Activated CD4-positive, alpha-beta T cell treated with anti-CD3 and anti-CD28 coated beads, Interleukin-2, amount 50 U/mL, for 16 hours (primary cell): ENCODE measurements at places on chromosomes 7 and 10.

DNA sequence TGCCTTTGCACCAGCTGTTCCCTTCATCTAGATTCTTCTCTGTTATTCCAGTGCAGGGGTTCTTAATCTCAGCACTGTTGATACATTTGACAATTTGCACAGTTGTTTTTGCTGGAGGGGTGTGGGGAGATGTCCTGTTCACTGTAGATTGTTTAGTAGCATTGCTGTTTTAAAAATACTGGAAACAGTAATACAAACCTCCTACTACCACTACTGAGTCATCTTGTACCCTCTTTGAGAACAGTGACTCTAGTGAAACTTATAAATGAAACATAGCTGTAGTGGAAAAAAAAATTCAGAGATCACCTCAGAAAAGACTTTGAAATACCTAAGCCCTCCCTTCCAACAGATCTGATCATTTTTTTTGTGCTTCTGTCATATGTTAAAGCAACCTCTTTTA, 154.8 kb upstream of the TMEM196 start:
- peak; percentile 14 for DNase-seq

- no peak for DNase-seq
These were observed 51.7 kb downstream of the LAMB1 start for GRCh38 chr7:107951172-107951787.

DNA sequence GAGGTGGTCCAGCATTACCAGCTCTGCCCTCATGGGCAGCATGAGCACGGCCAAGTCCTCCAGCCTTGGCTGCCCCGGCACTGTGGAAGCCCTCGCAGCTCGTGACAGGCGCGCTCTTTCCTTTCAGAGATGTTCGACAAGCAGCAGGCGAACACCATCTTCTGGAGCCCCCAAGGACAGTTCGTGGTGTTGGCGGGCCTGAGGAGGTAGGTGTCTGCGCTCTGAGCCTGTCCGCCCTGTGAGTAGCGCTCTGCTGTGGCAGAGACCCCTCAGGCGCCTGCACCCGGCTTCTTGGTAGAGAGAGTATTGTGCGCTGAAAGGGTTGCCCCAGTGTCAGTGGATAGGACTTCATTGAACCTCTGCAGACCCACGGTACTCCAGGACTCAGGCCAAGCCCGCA, 19.8 kb downstream of the EIF3B start:
- DNase-seq = no peak

DNA sequence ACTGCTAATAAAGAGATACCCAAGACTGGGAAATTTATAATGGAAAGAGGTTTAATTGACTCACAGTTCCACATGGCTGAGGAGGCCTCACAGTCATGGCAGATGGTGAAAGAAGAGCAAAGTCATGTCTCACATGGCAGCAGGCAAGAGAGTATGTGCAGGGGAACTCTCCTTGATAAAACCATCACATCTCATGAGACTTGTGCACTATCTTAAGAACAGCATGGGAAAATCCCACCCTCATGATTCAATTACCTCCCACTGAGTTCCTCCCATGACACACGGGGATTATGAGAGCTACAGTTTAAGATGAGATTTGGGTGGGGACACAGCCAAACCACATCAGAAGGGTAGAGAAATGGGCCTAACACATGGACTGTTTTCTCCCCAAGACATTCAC, 156.3 kb downstream of the CCDC71L start:
- no peak for DNase-seq

- DNase-seq = no peak
These were observed 1.4 kb downstream of the CPXM2 start for GRCh38 chr10:123890226-123890625.

DNA sequence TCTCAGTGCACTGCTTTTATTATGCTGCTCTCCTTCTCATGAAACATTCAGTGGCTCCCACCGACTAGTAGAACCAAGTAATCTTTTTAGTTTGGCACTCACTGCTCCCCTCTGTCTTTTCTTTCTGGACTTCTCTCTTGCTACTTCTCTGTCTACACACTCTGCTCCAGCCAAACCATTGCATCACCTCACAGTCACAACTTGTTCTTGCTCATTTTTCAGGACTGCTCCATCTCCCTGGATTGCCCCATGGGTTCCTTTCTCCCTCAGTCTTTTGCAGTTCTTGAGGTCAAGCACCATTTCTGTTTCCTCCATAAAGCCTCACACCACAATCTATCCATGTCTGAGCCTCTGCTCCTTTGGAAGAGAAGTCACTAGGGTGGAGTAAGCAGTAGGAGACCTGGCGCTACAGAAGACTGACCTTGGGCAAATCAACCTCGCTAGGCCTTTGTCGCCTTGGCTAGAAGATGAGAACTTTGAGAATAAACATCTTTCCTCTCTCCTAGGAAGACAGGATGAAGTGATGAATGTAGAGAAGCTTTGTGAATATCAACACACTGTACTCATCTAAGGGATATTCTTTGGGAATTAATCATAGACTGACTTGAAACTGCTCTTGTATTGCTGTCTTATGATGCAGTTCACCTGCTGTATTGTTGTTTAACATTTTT, 186.2 kb downstream of the LRMDA start:
- DNase-seq = no peak

GRCh38 chr7:141792526-141792925, 2.5 kb downstream of the TAS2R5 start:
- DNase-seq = no peak

DNA sequence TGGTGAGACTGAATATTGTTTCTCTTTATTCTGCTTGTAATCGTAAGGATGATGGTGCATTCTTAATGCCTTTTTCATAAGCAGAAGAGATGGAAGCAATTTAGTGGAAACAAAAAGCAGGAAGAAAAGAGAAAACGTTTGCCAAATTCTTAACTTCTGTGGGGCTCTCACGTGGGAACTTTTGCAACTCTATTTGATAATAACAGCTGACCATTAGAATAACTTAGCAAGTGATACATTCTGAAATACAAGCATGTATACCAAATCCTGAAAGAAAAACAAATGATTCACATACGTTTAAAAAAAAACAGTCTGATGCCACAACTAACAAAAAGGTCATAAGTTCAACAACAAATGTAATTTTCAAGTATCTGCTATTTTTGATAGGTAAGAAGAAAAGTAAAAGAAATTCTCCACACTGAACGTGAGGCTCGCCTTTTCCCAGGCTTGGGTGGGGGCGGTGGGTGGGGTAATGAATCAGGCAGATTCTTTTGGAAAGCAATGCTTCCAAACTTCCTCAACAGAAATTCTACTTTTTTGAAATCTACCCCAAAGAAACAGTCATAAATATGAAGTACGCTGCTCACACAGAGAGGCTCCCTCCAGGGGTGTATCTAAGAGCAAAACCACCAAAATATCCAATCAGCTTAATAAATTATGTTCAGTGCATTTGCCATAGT, 446.2 kb upstream of the MGMT start:
- no peak for DNase-seq

GRCh38 chr10:50310560-50311174, 59.4 kb upstream of the ASAH2 start:
- peak; percentile 39 for DNase-seq

GRCh38 chr7:4791738-4792536, 16.5 kb downstream of the AP5Z1 start:
- DNase-seq = peak; percentile 80

- no peak for DNase-seq
These were observed 117.6 kb downstream of the SEM1 start for GRCh38 chr7:96591900-96592676.

DNA sequence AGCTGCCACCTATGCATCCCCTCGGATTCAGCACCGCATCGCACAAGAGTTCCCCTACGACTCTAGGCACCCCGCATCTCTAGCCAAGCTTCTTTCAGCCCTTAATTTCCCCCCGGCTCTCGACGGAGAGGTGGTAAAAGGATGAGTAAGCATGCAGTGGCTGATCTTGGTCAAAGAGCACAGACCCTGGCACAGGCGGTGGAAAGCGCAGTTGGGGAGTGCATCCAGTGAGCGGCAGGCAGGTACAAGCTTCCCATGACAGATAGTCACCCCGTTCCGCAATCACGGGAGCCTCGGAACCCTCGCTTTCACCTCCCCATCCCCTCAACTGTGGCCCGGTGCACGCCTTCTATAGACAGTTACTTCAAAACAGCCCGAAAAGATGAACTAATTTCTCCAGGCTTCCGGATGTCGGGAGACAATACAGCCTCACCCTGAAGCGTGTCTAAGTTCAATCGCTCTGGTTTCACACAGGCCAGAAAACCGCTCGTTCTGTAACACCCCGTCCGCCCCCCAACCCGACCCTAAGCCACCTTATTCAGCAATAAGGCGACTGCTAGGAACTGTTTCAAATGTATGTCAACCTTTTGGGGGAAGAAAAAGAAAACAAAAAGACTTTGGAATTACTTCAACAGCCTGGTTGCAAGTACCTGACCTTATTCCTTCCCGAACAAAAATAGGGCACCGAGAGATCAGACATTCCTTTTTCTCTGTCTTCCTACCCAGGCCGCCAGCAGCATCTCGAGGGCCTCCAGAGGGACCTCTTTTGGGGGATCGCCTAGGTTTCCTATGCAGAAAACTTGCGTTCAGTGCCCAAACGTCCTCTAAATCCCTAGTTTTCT, 1.4 kb downstream of the RHEB start:
- DNase-seq = peak; percentile 75

DNA sequence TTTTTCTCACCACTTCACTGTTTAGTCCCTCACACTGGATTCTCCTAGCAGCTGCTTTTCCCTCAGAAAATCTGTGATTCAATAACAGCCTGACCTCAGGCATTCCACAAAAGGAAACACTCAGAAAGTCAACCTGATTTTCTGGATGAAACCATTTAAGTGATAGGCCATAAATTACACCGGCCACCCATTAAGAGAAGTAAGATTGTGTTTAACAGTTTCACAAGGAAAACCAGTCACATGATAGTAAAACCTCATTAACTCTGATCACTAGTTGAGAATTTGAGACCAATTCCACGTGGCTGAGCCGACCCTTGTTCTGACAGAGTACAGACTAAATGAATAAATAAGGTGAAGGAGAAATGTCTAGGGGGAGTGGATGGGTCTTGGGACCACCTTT, 7.7 kb downstream of the GRM8 start:
- no peak for DNase-seq

DNA sequence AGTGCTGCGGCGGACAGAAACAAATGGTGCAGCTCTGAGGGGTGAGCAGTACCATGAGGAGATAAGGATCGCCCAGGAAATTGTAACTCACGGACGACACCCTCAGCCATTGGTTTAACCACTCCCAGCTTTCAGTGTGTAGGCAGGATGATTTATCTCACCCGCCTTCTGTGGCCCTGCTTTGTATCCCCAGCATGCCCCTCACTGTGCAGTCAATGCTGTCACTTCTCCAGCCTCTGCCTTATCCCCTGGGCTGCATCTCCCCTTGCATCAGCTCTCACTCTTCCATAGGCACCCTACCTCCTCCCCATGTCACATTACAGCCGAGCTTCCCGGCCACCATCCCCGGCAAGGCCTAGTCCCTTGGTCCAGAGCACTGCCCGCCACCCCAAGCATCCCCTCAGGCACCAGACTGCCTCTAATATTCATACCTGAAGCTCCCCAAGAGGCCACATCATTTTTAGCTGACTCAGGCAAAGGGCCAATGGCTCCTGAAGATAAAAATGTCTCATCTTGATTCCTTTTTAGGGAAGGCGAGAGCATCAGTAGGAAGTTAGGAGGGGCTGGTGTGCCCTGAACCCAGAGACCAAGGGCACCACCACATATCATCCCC, 77.1 kb downstream of the CARD11 start:
- no peak for DNase-seq

DNA sequence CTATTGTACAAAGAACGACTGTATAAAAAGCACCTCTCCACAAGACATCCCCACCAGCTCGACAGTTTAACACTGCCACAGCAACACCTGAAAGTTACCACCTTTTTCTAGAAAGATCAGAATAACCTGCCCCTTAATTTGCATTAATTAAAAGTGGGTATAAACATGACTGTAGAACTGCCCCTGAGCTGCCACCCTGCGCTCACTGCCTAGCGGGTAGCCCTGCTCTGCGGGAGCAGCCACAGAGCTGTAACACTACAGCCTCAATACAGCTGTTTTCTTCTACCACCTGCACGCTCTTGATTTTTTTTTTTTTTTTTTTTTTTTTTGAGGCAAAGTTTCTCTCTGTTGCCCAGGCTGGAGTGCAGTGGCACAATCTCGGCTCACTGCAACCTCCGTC, 140.9 kb downstream of the PARD3 start:
- DNase-seq = no peak

GRCh38 chr7:14950013-14950412, 47.5 kb upstream of the DGKB start:
- DNase-seq = no peak

DNA sequence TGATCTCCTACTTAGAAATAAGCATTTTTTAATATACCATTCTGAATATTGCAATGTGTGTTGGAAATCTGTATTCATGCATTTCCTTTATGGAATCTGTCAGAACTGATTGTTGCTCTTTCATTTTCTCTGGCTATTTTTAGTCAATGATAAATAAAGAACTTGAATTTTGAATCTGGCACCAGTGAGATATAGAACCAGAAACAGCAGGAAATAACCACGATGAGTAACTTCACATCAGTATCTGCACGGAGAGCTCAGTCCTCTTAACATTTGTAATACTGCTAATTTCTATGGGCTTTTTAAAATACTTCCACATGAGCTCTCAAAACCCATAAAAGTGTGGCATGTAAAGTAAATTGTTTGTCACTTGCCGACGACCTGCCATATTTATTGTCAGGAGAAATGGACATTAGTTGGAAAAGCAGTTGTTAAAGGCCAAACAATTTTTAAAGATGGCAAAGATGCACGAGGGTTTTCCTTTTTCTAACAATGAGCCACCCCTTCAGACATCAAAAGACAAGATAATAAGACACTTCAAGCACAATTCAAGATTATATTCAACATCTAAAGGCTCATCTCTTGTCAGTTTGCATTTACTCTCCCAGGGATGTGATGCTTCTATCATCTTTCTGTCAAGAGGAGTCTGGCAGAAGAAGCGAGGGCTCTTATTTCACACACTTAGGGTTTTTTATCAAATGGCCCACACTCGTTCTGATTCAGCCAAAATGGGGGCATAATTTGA, 118.3 kb downstream of the POU6F2 start:
- DNase-seq = no peak

DNA sequence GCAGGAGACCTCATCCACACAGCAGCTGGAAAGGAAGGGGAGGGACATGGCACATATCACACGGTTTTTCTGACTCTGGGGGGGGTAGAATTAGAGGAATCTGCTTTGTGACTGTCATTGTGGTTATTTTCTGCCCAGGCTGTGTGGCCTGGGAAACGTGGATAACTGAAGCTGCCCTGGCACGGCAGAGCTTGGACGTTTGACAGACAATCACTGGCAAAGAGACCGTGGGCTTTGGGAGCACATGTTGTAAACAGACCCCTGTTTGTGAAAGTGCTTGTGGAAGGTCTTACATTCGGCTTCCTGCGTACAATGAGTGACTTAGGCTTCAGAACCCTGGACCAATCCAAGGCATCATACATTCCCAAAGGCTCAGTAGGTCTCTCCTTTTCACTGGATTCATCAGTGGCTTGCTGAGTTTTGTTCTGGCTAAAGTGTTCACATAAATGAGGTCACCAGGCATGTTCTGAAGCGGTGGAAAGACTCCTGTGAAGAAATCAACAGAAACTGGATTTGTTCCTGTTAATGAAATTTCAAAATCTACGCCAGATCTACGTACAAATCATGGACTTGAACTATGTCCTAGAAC, 188.2 kb downstream of the TEX36 start:
- no peak for DNase-seq
